ENCODE measurements at places on chromosomes 12 and 14. TPM values are rescaled to one million over a fixed set of nuclear protein-coding genes. Genes with fewer than 3 reads are reported as not detected.

CMTM5 gene
- not detected for total RNA-seq

BDKRB1 gene
- total RNA-seq, result 0.20 TPM

COX8C gene
- total RNA-seq, result not detected

TPPP2 gene
- not detected for total RNA-seq

SERPINA4 gene
- total RNA-seq, result not detected

OTOGL gene
- total RNA-seq, result not detected

TFCP2 gene
- 26.9 TPM for total RNA-seq

MYO1H gene
- total RNA-seq, result not detected

DNA sequence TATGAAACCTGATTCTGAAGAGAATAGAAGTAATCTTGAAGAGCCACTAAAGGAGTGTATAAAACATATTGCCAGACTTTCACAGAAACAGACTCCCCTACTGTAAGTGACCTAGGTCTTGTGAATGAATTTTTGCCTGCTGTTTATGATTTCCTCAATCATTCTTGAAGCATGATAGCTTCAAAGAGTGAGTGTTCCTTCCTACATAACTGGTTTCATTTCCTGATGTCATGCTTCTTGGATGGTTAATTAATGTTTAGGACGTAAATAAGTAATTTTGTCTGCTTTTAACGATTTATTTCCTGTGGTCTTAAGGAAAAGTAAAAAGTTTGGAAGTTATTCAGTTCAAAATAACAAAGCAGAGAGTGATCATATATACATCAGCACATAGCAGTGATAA is 129.8 kb downstream of the PIK3C2G start:
- H3K4me3 ChIP-seq, result no peak overlapping the region
- H3K27me3 ChIP-seq, result no peaks in the 10 kb centered on the region
- no peak for DNase-seq

- DNase-seq, result no peak
- no peaks in the 10 kb centered on the region for H3K4me1 ChIP-seq
- H3K27me3 ChIP-seq, result no peaks in the 10 kb centered on the region
- no peak overlapping the region for H3K4me3 ChIP-seq
- no peak overlapping the region for H3K27ac ChIP-seq
Observed at GRCh38 chr12:29160230-29160629, 11.2 kb downstream of the FAR2 start.

DNA sequence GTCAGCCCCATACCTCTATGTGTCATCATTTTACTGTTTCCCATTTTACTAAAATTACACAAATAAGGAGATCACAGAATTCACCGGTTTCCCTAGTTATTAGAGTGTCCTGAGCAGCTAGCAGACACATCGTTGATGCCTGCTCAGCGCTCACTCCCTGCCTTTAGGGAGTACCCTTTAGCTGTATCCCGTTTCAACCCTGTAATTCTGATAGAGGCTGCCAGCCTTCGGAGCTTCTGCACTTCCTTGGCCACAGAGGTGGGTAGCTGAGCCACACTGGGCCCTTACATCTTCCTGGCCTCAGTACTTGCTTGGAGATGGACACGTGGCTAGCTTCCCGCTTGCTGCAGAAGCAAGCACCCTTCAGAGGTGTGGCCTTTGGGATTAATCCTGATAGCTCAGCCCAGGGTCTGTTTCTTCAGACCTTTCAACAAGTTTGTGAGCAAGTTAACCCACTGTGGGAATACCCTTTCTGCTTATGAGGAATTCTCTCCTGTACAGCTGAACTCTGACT is 14.3 kb upstream of the FBXW8 start:
- H3K4me1 ChIP-seq, result peaks cover 6% of the 10 kb centered on the region
- no peaks in the 10 kb centered on the region for H3K36me3 ChIP-seq
- DNase-seq, result no peak
- H3K27ac ChIP-seq, result no peak overlapping the region
- H3K4me3 ChIP-seq, result no peak overlapping the region
- H3K27me3 ChIP-seq, result no peaks in the 10 kb centered on the region

GRCh38 chr12:23945249-23945648 is 4.2 kb downstream of the SOX5 start:
- no peaks in the 10 kb centered on the region for H3K4me1 ChIP-seq
- H3K4me3 ChIP-seq, result no peak overlapping the region
- no peak overlapping the region for H3K27ac ChIP-seq

DNA sequence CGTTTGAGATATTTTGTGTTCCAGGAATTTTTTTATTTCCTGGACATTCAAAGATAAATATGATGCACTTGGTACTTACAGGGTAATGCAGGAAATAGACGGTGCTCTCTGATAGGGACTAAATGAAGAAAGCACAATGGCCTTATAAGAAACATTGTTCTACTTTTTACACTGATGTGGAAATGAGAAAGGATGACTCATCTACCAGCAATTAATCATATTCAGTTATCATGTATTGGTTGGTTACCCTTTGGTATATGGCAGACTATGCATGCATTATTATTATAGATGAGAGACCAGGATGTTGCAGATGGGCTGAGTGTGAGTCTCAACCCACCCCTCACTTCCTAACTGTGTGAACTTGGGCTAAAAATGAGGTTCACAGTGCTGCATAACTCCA is 222.2 kb downstream of the FLRT2 start:
- no peak overlapping the region for H3K27ac ChIP-seq
- H3K4me1 ChIP-seq, result no peaks in the 10 kb centered on the region
- H3K36me3 ChIP-seq, result no peaks in the 10 kb centered on the region
- H3K4me3 ChIP-seq, result no peak overlapping the region
- no peak for DNase-seq

- H3K27ac ChIP-seq, result no peak overlapping the region
- no peaks in the 10 kb centered on the region for H3K27me3 ChIP-seq
- no peak overlapping the region for H3K4me3 ChIP-seq
Observed at GRCh38 chr12:115636546-115636945, 640.9 kb downstream of the MED13L start.

DNA sequence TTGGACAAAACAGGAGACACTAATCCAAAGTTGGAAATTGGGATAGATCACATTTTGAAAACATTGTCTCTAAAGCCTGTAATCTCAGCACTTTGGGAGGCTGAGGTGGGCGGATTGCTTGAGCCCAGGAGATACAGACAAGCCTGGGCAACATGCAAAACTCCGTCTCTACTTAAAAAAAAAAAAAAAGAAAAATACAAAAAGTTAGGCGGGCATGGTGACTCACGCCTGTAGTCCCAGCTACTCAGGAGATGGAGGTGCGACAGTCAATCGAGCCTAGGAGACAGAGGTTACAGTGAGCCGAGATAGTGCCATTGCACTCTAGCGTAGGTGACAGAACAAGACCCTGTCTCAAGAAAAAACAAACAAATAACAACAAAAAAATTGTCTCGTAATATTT is 152.1 kb downstream of the MGAT4C start:
- H3K4me1 ChIP-seq, result no peaks in the 10 kb centered on the region
- no peak overlapping the region for H3K4me3 ChIP-seq
- DNase-seq, result no peak
- no peaks in the 10 kb centered on the region for H3K36me3 ChIP-seq
- no peak overlapping the region for H3K27ac ChIP-seq

- H3K27me3 ChIP-seq, result peaks cover 23% of the 10 kb centered on the region
- no peak overlapping the region for H3K27ac ChIP-seq
- DNase-seq, result peak; percentile 74
- H3K36me3 ChIP-seq, result peaks cover 26% of the 10 kb centered on the region
- H3K4me1 ChIP-seq, result peaks cover 45% of the 10 kb centered on the region
Observed at GRCh38 chr12:57237932-57238853, 8.7 kb downstream of the SHMT2 start.

DNA sequence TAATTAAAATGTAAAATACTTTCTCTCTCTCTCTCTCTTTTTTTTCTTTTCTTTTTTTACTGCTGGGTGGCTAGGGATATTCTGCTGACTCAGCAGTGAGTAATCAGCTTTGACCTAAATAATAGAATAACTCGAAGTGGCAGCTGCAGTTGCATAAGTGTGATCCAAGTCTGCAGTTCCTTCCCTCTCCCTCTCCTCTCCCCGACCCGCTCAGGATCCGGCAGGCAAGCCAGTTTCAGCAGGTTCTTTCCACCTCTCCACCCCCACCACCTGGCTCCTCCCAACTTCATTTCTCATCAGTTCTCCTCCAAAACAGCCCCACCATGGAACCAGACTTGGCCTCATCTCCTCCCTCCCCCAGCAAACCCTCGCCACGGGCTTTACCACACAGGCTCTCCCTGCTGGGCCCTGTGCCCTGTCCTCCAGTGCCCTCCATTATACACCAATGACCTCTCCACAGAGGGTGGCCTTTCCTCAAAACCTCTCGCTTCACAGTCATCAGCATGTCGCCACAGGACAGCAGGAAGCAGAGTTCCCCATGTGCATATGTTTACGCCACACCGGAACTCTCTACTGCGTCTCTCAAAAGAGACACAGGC is 22.4 kb downstream of the SLC7A8 start:
- H3K4me1 ChIP-seq, result peaks cover 53% of the 10 kb centered on the region
- H3K27ac ChIP-seq, result peak overlapping the region; percentile 85
- no peak overlapping the region for H3K4me3 ChIP-seq
- H3K27me3 ChIP-seq, result no peaks in the 10 kb centered on the region

DNA sequence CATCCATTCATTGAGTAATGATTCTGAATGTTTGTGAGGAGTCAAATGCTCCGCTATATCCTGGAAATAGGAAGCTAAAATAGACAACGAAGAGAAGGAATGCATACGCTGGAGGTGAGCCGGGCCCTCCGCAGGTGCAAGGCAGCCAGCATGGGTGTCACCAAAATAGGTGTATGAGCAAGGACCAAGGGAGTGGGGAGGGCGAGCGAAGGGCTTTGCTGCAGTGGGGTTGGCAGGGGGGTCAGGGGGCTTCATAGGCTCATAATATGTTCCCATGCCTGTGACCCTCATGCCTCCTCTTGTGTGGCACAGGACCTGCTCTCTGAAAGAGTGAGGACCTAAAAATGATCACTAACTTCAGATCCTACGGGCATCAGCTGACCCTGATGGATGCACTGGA is 73.0 kb downstream of the PRMT8 start:
- peaks cover 25% of the 10 kb centered on the region for H3K27me3 ChIP-seq
- no peak for DNase-seq
- H3K27ac ChIP-seq, result no peak overlapping the region
- H3K4me3 ChIP-seq, result no peak overlapping the region

GRCh38 chr12:7832059-7832696 is 40.5 kb downstream of the SLC2A14 start:
- H3K27ac ChIP-seq, result no peak overlapping the region
- H3K4me1 ChIP-seq, result no peaks in the 10 kb centered on the region
- DNase-seq, result peak; percentile 71
- H3K36me3 ChIP-seq, result no peaks in the 10 kb centered on the region
- H3K4me3 ChIP-seq, result no peak overlapping the region

GRCh38 chr12:76768576-76768975 is 4.7 kb downstream of the ZDHHC17 start:
- no peaks in the 10 kb centered on the region for H3K27me3 ChIP-seq
- no peak overlapping the region for H3K4me3 ChIP-seq
- H3K4me1 ChIP-seq, result peaks cover 15% of the 10 kb centered on the region
- no peak for DNase-seq
- H3K36me3 ChIP-seq, result peaks cover 4% of the 10 kb centered on the region

GRCh38 chr14:85653029-85653428 is 123.1 kb downstream of the FLRT2 start:
- no peak overlapping the region for H3K27ac ChIP-seq
- H3K36me3 ChIP-seq, result no peaks in the 10 kb centered on the region
- DNase-seq, result no peak
- no peaks in the 10 kb centered on the region for H3K27me3 ChIP-seq
- no peak overlapping the region for H3K4me3 ChIP-seq

Data from K562 (cell line).